ENCODE measurements at places on chromosomes 3 and 15. TPM values are rescaled to one million over a fixed set of nuclear protein-coding genes. Genes with fewer than 3 reads are reported as not detected.

POC1A gene
- total RNA-seq = 29.3 TPM

ITIH1 gene
- total RNA-seq = not detected

PLCH1 gene
- 17.8 TPM for total RNA-seq

ARNT2 gene
- 9.5 TPM for total RNA-seq

All from H9 (cell line).